ENCODE measurements at places on chromosomes 13 and 19. TPM values are rescaled to one million over a fixed set of nuclear protein-coding genes. Genes with fewer than 3 reads are reported as not detected.

DNA sequence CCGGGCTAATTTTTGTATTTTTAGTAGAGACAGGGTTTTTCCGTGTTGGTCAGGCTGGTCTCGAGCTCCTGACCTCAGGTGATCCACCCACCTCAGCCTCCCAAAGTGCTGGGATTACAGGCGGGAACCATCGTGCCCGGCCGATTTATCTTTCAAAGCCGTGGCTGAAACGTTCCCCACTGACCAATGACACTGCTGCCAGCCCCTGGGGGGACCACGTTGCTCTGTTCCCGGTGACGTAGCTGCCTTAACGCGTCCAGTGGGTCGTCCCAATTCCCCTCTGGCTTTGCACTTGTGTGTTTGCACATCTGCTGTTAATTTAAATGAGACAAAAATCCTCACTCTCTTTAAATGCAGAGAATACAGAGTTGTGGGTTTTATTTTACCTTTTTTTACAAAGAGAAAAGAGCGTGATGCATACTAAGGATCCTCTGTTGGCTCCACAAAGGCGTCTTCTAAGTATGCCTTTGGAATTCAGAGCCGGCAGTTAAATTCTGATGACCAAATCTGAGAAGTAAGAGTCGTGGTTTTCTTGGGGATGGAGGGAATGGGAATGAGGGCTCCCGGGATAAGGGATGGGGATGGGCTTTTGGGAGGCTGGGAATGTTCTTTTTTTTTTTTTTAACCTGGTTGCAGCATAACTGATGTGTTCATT, 18.6 kb upstream of the LMTK3 start:
- DNase-seq: no peak

DNA sequence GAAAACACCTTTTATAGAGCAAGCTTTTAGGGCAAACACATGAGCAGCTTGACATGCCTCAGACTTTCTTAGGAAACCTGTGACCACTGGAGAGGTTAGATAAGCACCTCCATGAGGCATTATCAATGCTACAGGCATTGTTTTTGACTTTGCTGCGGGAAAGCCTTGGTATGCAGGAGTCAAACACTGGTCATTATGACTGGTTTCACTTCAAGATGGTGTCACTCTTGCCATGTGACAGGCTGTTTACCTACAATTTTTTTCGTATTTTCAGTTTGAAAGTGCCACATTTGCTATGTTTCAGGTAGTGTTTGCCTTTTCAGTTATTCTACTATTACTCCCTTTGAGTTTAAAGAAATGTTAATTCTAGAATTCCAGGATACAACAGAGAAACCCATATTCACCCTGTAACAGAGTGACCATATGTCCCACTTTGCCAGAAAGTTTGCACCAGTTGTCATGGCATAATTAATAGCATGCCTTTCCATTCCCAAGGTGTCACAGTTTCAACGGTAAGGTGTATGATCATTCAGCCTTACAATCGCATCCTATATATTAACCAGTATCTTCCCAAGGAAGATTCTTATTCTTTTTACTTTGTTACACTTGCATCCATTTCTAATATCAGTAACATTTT, 33.0 kb downstream of the USP12 start:
- no peak for DNase-seq

- DNase-seq: no peak
Observed at GRCh38 chr19:47720669-47721422, 7.6 kb downstream of the EHD2 start.

Gene SPC24
- 0.56 TPM for total RNA-seq

Gene DMKN
- 20.4 TPM for total RNA-seq

DNA sequence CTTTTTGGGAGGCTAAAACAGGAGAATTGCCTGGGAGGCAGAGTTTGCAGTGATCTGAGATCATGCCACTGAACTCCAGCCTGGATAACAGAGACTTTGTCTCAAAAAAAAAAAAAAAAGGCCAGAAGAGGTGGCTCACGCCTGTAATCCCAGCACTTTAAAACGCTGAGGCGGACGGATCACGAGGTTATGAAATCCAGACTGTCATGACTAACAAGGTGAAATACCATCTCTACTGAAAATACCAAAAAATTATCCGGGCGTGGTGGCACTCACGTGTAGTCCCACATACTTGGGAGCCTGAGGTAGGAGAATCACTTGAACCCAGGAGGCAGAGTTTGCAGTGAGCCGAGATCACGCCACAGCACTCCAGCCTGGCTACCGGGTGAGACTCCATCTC, 39.9 kb downstream of the ZNF611 start:
- DNase-seq: no peak

DNA sequence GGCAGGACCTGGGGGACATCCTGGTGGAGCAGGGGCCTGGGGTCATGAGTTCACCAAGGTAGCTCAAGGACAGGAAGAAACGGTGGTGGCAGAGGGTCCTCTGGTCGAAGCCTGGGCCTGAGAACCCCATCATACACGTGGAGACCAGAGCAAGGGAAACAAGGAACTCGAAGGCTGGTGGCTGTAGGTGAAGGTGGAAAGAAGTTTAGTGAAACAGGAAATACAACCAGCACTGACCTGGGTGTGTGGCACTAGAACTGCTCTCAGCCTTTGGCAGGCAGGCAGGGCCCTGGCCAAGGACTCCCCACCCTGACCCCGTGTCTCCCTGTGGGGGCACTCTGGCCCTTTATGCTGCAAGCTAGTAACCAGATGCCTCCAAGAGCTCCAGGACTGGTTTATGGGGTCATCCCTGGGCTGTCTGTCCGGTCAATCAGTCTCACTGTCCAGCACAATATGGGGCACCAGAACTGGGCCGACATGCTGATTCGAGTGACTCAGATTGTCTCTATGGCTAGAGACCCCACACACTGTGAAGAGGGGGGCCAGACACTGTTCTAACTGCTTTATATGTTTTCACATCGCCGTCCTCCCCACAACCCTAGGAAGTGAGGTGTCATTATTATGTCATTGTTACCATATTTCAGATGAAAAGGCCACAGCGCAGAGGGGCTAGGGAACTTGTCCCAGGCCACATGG, 3.8 kb downstream of the COX6B2 start:
- DNase-seq: no peak

DNA sequence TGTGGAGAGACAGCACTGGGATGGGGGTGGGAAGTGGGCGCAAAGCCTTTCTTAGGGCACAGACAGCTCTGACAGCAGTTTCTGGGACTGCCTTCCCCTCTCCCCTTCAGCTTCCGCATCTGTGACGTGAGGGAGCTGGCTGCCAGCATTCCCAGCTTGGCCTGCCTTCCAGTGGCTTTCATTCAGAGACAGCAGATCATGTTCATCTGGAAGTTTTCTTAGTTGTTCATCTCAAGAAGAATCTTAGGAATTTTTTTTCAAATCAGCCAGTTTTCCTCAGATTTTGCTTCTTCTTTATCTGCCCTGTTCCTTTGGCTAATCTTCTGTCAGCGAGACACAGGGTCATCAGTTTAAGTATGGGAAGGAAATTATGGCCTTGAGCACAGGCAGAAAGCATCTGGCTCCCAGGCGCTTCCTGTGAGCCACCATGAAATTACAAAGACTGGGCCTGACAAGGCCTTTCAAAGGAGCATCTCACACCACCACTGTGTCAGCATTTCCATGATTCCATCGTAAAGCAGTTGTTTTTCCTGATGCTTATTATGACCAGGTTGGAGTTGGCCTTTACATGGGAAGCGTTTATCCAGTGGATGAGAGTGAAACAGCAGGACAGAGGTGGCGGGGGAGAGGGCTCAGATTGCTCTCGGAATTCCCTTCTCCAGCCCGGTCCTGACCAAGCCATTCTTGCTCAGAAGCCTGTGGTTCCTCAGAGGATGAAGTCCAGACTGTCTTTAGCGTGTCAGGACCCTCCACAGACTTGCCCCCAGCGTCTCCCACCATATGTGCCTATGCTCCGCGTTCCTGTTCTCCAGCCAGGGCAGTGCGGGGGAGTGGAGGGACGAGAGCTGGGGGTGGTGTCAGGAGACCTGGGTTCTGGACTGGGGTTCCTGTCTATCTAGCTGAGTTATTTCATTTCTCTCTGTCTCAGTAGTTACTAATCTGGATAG, 43.6 kb downstream of the ARHGAP35 start:
- peak; percentile 49 for DNase-seq

DNA sequence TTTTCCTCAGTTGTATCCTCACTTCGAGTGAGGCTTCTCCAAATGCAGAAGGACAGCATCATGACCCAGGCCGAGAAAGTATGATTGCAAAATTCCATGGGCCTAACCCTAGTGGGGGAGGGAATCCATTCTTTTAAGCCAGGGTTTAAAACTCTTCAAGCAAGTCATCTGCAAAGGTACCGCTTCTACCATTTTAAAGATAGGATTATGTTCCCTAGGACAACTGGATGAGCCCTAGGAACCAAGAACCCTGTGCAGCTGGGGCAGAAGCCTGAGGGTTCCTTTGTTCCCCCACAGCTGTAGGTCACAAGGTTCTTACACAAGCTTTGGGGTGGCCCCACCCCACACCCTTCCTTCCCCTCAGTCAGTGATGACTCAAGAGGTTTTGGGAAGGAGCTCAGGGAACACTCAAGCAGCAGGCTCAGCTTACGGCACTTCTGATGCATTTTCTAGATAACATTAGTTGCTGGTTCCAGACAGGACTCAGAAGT, 13.5 kb downstream of the ARL11 start:
- DNase-seq: peak; percentile 73

DNA sequence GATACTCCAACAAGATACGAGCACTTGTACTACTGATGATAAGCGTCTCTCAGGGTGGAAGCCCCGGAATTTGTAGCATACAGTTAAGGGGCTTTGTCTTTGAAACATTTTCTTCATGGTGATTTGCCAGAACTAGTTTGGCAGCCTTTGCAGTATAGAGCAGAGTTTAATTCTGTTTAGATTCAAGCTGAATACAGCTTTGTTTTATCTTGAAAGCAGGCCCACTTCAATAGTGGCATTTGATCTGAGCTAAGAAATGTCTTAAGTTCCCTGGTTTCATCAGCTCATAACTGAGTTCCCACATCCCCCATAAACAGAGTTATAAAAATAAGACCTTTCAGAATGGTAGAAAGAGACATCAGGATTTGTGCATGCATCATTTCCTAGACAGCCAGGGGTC, 125.9 kb downstream of the MIPEP start:
- DNase-seq: no peak

GRCh38 chr19:49929611-49930482, 543 bp upstream of the NUP62 start:
- peak; percentile 94 for DNase-seq

DNA sequence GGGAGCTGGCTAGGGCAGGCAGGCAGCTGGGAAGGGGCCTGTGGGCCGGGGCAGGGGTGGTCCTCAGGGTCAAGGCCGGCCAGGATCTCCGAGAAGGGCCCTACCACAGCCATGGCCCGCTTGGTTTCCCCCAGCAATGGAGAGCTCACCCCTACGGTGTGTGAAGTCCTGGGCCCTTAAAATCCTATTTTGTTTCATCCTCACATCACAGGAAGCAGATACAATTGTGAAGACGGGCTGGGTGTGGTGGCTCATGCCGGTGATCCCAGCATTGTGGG, 8.7 kb downstream of the RNU6-9 start:
- DNase-seq: no peak

DNA sequence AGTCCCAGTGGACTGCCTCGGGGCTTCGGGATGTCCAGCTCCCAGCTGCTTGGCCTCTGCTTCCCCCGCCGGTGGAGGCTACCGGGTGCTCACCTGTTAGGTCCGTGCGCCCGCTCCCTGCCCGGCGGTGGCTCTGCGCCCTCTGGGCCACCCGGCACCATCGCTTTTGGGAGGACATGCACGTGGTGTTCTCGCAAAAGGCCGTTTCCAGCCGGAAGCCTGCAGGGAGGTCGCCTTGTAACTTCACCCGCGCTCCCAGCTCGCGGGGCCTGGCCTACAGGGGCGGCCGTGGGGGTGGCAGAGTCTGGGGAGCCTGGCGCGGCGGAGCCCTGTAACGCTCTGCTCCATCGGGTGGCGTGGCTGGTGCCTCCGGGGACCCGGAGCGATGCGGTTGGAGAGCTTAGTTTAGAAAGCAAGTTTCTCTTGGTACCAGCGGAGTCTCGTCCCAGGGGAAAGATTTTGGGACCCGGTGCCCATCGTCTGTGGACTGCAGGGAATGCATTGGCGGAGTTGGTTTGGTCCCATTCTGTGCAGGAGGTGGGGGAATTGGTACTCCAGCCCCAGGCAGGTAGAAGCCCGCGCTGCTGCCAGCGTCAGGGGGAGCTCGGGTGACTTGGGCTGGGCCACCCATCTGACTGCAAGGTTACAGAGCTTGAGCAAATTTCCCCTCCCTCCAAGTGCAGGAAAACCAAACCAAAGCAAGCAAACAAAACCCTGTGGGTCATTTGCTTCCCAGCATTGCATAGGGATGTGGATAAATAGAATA, 673 bp downstream of the SPATA13 start:
- peak; percentile 23 for DNase-seq

DNA sequence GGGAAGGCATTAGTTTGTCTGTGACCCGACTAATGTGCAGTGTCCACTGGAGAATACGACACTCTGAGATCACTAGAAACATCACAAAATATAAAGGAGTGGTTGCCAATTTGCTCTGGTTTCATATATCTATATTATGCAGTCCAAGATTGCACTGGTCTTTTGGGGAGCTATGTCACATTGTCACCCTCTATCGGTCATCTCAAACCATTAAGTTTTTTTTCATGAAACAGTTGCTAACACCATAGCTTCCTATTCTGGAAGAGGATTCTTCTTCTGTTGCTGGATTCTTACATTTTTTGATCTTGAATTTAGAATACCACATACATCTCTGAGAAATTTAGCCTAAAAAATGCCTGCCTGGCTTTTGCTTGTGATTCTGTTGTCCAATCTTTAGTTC, 168.6 kb downstream of the LACC1 start:
- DNase-seq: no peak

Gene C19orf25
- total RNA-seq: 19.2 TPM

DNA sequence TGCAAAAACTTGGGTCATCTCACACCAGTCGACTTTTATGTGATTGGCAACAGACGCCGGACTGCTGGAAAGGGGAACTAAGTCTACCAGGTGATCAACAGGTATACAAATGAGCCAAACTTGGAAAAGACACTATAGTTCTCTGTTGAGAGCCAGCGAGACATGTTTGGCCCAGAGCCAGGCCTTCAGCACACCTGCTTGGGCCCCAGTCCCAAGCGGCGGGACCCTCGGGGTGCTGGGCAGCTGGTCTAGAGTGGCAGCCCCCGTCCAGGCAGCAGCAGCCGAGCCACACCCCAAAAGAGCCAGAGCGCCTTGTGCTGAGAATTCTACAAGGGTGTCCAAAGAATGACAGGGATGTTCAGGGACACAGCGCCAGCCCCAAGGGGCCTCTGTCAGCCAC, 28.0 kb downstream of the NAXD start:
- no peak for DNase-seq

DNA sequence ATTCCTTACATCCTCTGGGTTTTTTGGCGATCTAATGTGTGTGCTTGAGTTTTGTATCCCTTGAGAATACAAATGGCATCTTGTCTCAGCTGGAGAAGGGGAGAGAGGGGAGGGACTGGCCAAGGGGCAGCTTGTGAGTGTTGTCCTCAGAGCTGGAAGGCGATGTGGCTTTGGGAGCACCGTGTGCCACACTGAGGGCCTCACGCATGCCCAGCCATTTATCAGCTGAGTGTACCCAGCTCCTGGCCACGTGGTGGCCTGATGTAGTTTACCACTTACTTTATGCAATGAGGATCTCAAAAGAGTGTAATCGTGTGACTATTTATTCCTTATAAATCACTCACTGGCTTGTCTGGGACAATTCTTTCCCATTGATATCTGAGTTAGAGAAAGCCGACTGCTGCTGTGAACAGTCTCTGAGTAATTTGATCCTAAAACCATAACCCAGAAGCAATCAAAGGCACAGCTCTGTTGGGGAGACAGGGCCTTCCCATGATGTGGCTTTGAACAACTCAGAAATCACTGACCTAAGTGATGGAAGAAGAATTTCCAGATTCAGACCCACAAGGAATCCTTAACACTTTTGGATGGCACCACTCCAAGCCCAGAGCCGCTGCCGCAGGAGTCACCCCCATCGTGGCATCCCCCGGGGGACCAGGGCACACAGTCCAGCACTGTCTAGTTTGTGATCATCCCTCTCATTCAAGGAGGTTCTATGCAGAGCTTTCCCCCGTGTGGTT, 53.9 kb upstream of the MTIF3 start:
- DNase-seq: no peak
